ENCODE measurements at places on chromosomes 16 and 17.
A peak's percentile ranks its signal among the peaks of the same experiment; 100 is the strongest.

- no peak for DNase-seq
These were observed 1.4 kb upstream of the CEP295NL start for GRCh38 chr17:78904371-78904770.

DNA sequence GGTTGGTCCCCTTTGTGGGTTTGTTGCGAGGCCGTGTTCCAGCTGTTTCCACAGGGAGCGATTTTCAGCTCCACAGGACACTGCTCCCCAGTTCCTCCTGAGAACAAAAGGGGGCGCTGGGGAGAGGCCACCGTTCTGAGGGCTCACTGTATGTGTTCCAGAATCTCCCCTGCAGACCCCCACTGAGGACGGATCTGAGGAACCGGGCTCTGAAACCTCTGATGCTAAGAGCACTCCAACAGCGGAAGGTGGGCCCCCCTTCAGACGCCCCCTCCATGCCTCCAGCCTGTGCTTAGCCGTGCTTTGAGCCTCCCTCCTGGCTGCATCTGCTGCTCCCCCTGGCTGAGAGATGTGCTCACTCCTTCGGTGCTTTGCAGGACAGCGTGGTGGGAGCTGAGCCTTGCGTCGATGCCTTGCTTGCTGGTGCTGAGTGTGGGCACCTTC lies 27.3 kb upstream of the STH start:
- DNase-seq: no peak

DNA sequence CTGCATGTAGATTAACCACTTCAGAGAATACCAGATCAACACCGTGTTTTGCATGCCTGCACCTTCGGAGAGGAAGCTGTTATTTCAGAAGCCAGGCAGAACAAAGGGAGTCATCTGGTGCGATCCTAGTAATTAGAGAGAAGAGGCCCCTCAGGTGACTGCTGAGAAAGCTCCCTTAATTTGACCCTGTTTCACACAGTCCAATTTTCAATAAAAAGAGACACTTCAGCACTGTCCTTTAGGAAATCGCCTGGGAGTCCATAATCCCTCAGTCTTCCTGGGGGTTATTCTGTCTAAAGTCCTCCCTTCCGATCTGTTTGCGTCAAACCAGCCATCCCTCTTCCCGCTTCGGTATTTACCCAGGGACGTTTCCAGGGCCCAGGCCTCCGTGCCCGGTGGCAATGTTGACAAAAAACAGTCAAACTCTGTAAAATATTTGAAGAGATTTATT lies 23.4 kb upstream of the TNRC6C start:
- DNase-seq: no peak

DNA sequence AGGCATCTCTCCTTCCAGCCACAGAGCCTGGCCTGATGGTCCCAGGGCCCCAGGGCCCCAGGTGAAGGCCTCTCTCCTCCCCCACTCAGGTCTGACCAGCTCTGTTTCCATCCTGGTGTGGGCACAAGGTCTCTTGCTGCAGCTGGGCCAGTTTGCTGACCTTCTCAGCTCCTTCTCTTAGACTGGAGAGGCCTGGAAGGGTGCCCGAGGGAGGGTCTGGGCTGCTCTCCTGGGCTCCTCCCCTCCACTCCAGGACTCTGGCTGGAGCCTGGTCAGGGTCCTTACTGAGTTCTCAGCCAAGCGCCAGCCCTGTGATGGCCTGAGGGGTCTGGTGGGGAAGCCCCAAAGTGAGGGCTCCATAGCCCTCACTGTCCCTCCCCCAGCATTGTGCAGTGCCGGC lies 12.4 kb downstream of the SOCS3 start:
- DNase-seq: no peak

- DNase-seq: no peak
These were observed 8.5 kb downstream of the MSI2 start for GRCh38 chr17:57264776-57265175.

GRCh38 chr17:77227461-77228240 lies 86.9 kb downstream of the SEC14L1 start:
- DNase-seq: no peak

GRCh38 chr16:73107371-73107770 lies 59.4 kb upstream of the ZFHX3 start:
- no peak for DNase-seq

DNA sequence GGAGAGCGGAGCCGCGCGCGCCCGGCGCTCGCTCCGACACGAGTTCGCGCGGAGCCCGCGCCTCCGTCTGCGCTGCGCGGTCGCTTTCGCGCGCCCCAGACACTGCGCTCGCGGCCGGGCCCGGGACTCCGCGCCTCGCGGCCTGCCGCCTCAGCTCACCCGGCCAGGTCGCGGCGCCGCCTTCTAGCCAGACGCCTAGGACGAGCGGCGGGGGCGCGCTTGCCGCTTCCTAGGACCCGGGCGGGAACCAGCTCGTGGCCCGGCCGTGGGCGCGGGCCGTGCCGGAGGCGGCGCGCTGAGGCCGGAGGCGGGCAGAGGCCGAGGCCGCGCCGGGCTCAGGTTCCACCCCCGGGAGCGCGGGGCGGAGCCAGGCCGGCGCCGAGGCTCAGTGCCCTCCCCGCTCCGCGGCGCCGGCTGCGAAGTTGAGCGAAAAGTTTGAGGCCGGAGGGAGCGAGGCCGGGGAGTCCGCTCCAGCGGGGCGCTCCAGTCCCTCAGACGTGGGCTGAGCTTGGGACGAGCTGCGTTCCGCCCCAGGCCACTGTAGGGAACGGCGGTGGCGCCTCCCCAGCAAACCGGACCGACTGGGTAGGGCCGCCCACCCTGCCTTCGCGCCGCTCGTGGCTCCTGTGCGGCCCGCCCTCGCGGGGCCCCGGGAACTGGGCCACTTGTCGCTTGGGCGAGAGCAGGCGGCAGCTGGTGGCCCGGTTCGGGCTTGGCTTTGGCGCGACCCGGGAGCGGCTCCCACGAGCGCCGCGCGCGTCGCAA lies at the start of gene SPHK1:
TSS of gene SPHK1 (plus strand) at position 388 of the 765 bp plus-strand sequence. CDS start 1,036 bp downstream, outside the sequence.
- DNase-seq: peak; percentile 88

Measured in osteocyte (in vitro differentiated cells).